Non-pigmented ciliary epithelial cell (primary cell): ENCODE measurements at places on chromosomes 13 and 19.

DNA sequence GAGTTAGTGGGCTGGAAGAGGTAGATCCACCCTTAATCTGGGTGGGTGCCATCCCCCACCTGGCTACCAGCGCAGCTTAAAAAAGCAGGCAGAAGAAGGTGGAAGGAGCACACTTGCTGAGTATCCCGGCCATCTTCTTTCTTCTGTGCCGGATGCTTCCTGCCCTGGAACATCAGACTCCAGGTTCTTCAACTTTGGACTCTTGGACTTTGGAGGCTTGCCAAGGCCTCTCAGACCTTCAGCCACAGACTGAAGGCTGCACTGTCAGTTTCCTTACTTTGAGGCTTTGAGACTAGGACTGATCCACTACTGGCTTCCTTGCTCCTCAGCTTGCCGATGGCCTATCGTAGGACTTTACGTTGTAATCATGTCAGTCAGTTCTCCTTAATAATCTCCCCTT is 127.6 kb upstream of the GPC6 start:
- no peak for DNase-seq

GRCh38 chr13:32011971-32012370 is 19.6 kb upstream of the FRY start:
- DNase-seq, result no peak

- DNase-seq, result no peak
Measured at GRCh38 chr13:24052547-24053518, 107.7 kb upstream of the SPATA13 start.

DNA sequence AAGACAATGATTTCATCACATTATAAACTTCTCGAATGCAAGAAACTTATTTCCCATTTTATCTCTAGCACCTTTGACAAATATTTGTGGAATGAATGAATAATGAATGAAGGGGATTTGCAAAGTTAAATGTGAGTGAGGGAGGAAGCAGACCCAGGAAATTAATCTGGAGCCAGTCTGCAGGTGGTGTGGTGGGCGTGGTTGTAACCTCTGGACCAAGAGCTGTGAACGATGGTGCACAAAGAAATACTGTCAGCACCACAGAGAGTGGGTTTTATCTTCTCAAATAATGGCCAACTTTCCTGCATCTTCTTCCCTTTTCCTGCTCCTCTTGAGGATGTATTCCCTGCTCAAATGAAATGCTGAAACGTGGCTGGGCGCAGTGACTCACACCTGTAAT is 11.0 kb upstream of the ZNF792 start:
- no peak for DNase-seq

GRCh38 chr19:2680808-2681207 is 21.7 kb downstream of the GNG7 start:
- no peak for DNase-seq

GRCh38 chr19:2675892-2676291 is 26.6 kb downstream of the GNG7 start:
- DNase-seq, result no peak

DNA sequence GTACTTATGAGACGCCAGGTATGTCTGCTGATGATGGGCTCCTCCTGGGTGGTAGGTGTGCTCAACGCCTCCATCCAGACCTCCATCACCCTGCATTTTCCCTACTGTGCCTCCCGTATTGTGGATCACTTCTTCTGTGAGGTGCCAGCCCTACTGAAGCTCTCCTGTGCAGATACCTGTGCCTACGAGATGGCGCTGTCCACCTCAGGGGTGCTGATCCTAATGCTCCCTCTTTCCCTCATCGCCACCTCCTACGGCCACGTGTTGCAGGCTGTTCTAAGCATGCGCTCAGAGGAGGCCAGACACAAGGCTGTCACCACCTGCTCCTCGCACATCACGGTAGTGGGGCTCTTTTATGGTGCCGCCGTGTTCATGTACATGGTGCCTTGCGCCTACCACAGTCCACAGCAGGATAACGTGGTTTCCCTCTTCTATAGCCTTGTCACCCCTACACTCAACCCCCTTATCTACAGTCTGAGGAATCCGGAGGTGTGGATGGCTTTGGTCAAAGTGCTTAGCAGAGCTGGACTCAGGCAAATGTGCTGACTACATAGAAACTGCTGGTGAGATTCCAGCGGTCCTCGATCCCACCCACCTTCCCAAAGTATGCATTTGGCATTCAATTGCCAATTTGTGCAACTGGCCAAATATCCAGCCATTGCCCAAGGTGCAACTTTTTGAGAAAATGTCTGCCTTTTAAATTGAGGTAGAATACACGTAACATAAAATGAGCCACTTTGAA is 10.2 kb downstream of the OR2Z1 start:
- no peak for DNase-seq

- no peak for DNase-seq
Measured at GRCh38 chr13:97295283-97296182, 73.4 kb downstream of the MBNL2 start.
